ENCODE measurements at places on chromosomes 4 and X. TPM values are rescaled to one million over a fixed set of nuclear protein-coding genes. Genes with fewer than 3 reads are reported as not detected.
A peak's percentile ranks its signal among the peaks of the same experiment; 100 is the strongest.

DNA sequence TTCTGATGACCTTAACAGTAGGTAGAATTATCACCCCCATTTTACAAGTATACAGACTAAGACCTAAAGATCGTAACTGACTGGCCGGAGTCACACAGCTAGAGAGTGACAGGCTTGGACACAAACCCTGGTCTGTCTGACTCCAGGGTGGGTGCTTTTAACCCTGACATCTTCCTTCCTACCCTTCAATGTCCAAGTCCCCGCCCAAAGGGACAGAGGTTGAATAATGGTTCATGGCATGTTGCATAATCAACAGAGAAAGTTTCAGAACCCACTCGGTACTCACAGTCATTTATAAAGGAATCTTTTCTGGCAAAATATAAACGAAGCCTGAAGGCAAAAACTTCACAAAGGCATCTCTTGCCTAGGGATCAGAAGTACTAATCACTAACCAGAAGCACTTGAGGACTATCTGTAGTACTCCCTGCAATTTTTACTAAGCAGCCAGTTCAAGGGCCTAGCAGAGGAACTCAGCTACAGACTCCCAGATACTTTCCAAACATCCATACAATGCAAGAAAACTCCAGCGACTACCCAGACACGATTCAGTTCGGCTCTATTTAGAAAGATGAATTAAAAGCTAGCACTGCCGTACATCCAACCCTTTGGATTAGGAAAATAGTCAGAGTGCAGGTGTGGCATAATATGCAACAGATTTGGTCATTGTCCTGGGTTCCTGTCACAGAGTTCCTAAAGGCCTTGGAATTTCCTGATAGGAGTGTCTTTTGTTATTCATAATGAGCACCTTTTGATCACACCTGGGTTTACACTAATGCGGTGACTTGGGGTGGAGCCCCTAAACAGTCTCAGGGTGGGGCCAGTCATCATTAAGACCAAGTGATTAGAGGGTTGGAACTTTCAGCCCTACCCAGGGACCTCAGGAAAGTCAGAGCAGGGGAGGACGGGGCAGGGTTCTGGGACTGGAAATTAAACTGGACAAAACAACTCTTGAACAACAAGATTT, 44.0 kb downstream of the RELL1 start:
- H3K27ac ChIP-seq: peak overlapping the region; percentile 40
- no peak overlapping the region for H3K4me3 ChIP-seq
- H3K27me3 ChIP-seq: no peaks in the 10 kb centered on the region

- peak within 1 kb of the TSS; percentile 88 for H3K27ac ChIP-seq
- H3K36me3 ChIP-seq: peaks cover 4% of the 10 kb centered on the region
- H3K27me3 ChIP-seq: no peaks in the 10 kb centered on the region
- no peaks in the 10 kb centered on the region for H3K4me1 ChIP-seq
- peak within 1 kb of the TSS; percentile 71 for H3K4me3 ChIP-seq
- peak; percentile 36 for DNase-seq
These were observed at the start of gene CTPS2 for GRCh38 chrX:16712548-16713155. CTPS2 (minus strand) TSS chrX:16712669; CDS start chrX:16702902, 9,767 bp downstream.

- H3K36me3 ChIP-seq: no peaks in the 10 kb centered on the region
- no peak overlapping the region for H3K4me3 ChIP-seq
- H3K27me3 ChIP-seq: no peaks in the 10 kb centered on the region
- no peak for DNase-seq
- no peaks in the 10 kb centered on the region for H3K4me1 ChIP-seq
These were observed 2183.2 kb upstream of the AGA start for GRCh38 chr4:179625406-179625805.

DNA sequence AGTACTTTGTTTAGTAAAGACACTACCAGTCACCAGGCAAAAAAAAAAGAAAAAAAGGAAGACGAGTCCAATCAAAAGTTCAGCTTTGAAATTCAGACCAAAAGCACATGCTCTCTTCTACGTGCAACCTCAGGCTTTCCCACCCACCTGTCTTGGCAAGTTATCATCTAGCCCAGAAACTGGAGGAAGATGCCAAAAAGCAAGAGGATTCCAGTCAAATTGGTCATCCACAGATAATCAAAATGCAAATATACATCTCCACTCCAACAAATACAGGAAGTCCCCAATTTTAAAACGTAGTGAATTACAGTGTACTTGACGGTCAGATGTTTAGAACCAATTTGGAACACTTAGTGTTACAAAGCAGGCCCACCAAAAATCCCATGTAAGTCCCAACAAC, 96.5 kb downstream of the PALLD start:
- no peaks in the 10 kb centered on the region for H3K27me3 ChIP-seq
- no peaks in the 10 kb centered on the region for H3K4me1 ChIP-seq
- no peak for DNase-seq
- no peak overlapping the region for H3K4me3 ChIP-seq
- no peak overlapping the region for H3K27ac ChIP-seq

The SMAD1 gene
- 48.6 TPM for total RNA-seq

- no peaks in the 10 kb centered on the region for H3K27me3 ChIP-seq
- peak overlapping the region; percentile 88 for H3K27ac ChIP-seq
- no peak overlapping the region for H3K4me3 ChIP-seq
- H3K36me3 ChIP-seq: no peaks in the 10 kb centered on the region
- DNase-seq: no peak
These were observed 96.3 kb downstream of the ANK2 start for GRCh38 chr4:113145519-113146291.

DNA sequence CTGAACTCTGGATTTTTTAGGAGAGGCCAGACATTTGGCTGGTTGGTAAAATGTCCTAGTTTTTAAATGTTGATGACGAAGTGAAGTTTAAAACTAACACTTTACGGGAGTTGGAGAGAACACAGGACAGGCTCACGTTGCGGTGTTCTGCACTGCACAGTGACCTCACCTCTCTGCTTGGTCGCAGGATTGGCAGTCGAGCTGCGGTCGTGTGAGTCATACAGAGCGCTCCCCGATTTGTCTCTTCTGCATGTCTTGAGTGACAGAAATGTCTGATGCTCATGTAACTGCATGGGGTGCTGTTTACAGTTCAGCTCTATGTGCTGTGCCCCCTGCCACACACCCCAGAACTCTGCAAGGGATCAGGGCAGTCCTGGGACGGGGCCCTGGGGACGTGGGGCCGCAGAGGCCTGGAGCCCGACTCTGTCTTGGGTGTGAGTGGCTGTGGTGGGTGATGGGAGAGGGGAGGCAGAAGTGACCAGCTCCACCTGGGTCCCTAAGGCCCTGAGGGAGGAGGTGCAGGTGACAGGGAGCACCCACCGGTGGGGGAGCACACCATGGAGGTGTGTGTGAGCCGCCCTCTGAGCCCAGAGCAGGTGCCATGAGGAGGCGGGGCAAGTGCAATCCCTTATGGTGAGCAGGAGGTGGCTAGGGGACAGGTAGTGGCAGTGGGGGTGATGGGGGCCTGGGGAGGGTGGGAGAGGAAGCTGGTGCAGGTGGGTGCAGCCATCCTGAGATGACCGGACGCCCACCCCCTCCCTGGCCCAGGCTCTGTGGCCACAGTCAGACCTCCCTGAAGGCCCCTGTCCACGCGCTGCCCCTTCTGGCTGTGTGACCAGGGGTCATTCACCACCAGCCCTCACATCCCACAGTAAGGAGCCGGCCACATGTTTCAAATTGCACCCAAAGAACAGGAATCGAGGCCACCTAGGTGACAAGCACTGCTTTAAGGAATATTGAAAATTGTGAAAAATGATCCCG, 77.9 kb upstream of the ADRA2C start:
- H3K27me3 ChIP-seq: no peaks in the 10 kb centered on the region
- no peaks in the 10 kb centered on the region for H3K4me1 ChIP-seq
- no peak overlapping the region for H3K27ac ChIP-seq
- no peaks in the 10 kb centered on the region for H3K36me3 ChIP-seq

The SMR3B gene
- not detected for total RNA-seq

The HSD17B13 gene
- total RNA-seq: not detected

GRCh38 chr4:52588097-52588496, 71.0 kb downstream of the USP46 start:
- no peak overlapping the region for H3K4me3 ChIP-seq
- H3K36me3 ChIP-seq: no peaks in the 10 kb centered on the region
- H3K4me1 ChIP-seq: no peaks in the 10 kb centered on the region
- DNase-seq: no peak

The MANBA gene
- 26.1 TPM for total RNA-seq

The OSTC gene
- 50.7 TPM for total RNA-seq

DNA sequence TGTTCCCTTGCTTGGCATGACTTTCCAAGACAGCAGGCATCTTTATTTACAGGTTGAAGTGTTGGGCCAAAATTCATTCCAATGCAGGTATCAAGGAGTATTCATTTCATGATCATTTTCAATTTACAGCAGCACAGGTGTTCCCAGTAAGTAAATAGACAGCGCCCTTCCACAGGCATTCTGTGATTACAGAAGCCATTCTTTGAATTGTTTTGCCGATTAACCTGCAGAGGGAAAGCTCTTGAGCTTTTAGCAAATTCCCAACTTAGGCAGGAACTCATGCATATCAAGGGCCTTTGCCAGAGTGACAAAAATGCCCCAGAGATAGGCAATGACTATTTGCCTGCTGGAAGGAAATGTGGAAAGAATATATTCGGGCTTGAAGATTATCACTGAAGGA, 6.8 kb downstream of the TXK start:
- H3K27me3 ChIP-seq: no peaks in the 10 kb centered on the region
- H3K36me3 ChIP-seq: no peaks in the 10 kb centered on the region

- no peak for DNase-seq
- no peak overlapping the region for H3K27ac ChIP-seq
- peaks cover 21% of the 10 kb centered on the region for H3K4me1 ChIP-seq
- no peaks in the 10 kb centered on the region for H3K36me3 ChIP-seq
These were observed 110.1 kb downstream of the NHSL2 start for GRCh38 chrX:72020788-72021187.

- no peaks in the 10 kb centered on the region for H3K4me1 ChIP-seq
- no peak overlapping the region for H3K27ac ChIP-seq
- DNase-seq: no peak
- H3K27me3 ChIP-seq: peaks cover 6% of the 10 kb centered on the region
These were observed 528.9 kb downstream of the ZNF674 start for GRCh38 chrX:46016296-46016695.

The ENAM gene
- not detected for total RNA-seq

DNA sequence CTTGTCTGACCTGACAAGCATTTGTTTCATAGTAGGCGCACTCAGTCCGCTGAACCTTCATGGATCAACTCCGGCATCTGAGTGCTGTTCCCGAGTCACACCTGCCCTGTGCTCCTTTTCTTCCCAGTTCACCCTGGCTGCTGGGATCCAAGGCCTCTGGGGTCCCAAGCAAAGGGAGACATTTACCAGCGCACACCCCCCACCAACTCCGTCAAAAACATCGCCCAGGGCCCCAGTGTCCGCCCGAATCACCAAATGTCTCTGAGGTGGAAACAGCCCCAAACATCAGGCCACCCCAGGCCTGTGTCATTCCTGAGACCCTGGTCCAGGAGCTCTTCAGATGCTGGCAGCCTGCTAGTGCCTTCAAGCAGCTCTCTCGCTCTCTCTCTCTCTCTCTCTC, 5.1 kb downstream of the BLOC1S4 start:
- H3K27me3 ChIP-seq: no peaks in the 10 kb centered on the region
- DNase-seq: no peak
- H3K27ac ChIP-seq: no peak overlapping the region
- H3K4me1 ChIP-seq: no peaks in the 10 kb centered on the region
- no peak overlapping the region for H3K4me3 ChIP-seq

DNA sequence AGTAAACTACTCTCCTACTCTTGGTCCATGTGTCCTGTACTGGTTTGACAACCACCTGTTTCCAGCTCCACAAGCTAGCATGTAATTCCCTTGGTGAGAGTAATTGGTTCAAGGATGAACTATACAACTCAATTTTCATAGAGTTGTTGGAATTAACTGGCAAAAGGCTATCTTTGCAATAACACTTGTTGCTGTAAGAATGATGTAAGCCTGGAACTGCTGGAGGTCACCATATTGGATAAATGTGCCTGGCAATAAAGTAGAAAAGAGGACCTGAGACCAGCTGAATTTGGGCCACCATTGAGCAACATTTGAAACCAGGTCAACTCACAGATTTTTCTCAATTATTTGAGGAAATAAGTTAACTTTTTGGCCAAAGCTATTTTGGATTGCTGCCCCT, 175.5 kb downstream of the CAMK2D start:
- peak overlapping the region; percentile 76 for H3K27ac ChIP-seq
- peaks cover 56% of the 10 kb centered on the region for H3K4me1 ChIP-seq
- no peaks in the 10 kb centered on the region for H3K27me3 ChIP-seq
- H3K36me3 ChIP-seq: no peaks in the 10 kb centered on the region
- no peak for DNase-seq
- H3K4me3 ChIP-seq: no peak overlapping the region

GRCh38 chrX:75522565-75523431, at the start of gene ZDHHC15:
ZDHHC15 (minus strand) TSS chrX:75523037; CDS start chrX:75523024, 13 bp downstream.
- H3K36me3 ChIP-seq: no peaks in the 10 kb centered on the region
- peak within 1 kb of the TSS; percentile 36 for H3K4me3 ChIP-seq
- peak; percentile 14 for DNase-seq
- H3K4me1 ChIP-seq: no peaks in the 10 kb centered on the region
- no peak within 1 kb of the TSS for H3K27ac ChIP-seq

DNA sequence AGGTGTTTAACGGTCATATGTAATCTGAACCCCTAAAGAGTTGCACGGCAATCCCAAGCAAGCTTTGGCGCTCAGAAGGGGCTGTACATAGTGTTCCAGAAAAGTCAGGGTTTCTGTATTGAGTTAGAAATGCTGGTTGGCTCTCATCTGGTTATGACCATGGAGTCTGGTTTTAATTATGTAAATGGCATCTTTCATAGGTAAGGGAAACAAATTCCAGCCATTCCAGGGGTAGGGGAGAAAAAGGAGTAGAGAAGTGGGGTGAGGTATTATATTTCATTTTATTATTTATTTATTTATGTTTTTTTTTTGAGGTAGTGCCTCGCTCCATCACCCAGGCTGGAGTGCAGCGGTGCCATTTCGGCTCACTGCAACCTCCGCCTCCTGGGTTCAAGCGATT, 15.9 kb downstream of the KLF3 start:
- peaks cover 99% of the 10 kb centered on the region for H3K4me1 ChIP-seq
- DNase-seq: no peak
- H3K36me3 ChIP-seq: no peaks in the 10 kb centered on the region
- peak overlapping the region; percentile 82 for H3K27ac ChIP-seq

The GUCY1A1 gene
- 9.2 TPM for total RNA-seq

- H3K4me3 ChIP-seq: no peak overlapping the region
- DNase-seq: no peak
- H3K4me1 ChIP-seq: peaks cover under 1% of the 10 kb centered on the region
- H3K27me3 ChIP-seq: no peaks in the 10 kb centered on the region
- H3K36me3 ChIP-seq: no peaks in the 10 kb centered on the region
- no peak overlapping the region for H3K27ac ChIP-seq
These were observed 126.5 kb downstream of the CBR4 start for GRCh38 chr4:168883513-168883912.

DNA sequence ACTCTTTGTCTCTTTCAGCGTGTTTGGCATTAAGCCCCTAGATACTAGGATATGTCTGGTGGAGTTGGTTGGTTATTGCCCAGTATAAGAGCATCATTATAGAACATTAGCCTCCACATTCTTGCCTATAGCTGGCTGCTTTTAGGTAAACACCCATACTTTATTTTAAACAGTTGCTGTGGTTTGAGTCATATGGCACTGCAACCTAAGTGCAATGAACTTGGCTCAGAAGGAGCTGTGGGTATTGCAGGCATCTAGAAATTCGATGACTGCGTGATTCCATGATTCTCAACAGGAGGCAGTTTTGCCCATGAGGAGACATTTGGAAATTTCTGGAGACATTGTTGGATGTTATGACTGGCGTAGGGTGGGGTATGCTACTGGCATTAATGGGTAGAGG, 49.5 kb downstream of the DCLK2 start:
- peaks cover 13% of the 10 kb centered on the region for H3K4me1 ChIP-seq
- H3K27ac ChIP-seq: no peak overlapping the region
- H3K4me3 ChIP-seq: no peak overlapping the region
- DNase-seq: no peak
- H3K27me3 ChIP-seq: no peaks in the 10 kb centered on the region

GRCh38 chr4:132344924-132345828, 803.9 kb upstream of the PCDH10 start:
- no peak overlapping the region for H3K27ac ChIP-seq
- no peak for DNase-seq
- no peaks in the 10 kb centered on the region for H3K4me1 ChIP-seq
- no peak overlapping the region for H3K4me3 ChIP-seq
- H3K27me3 ChIP-seq: no peaks in the 10 kb centered on the region

The CXCL3 gene
- not detected for total RNA-seq

The SPANXN3 gene
- not detected for total RNA-seq
